ENCODE measurements at places on chromosomes 3 and 15. TPM values are rescaled to one million over a fixed set of nuclear protein-coding genes. Genes with fewer than 3 reads are reported as not detected.

- DNase-seq: no peak
These were observed 412.3 kb downstream of the OXSM start for GRCh38 chr3:26202169-26202568.

- DNase-seq: no peak
These were observed 18.4 kb downstream of the LRCH3 start for GRCh38 chr3:197809356-197810020.

The C3orf85 gene
- total RNA-seq: not detected

DNA sequence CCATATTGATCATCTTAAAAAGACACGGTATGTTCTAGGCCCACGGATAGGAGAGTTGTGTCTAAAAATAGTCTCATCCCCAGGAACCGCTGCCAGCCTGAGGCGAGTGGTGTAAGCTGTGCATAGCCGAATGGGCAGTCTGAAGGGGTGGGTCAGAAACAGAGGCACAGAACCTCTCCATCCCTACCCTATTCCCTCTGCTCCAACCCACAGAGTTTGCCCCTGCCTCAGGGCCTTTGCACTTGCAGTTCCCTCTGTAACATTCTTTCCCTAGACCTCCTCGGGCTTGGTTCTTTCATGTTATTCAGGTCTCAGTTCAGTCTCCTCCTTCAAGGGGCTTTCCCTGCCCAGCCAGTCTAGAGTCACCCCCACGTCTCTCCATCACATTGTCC, 4.8 kb downstream of the SCN5A start:
- DNase-seq: no peak

The SLC12A8 gene
- 0.10 TPM for total RNA-seq

DNA sequence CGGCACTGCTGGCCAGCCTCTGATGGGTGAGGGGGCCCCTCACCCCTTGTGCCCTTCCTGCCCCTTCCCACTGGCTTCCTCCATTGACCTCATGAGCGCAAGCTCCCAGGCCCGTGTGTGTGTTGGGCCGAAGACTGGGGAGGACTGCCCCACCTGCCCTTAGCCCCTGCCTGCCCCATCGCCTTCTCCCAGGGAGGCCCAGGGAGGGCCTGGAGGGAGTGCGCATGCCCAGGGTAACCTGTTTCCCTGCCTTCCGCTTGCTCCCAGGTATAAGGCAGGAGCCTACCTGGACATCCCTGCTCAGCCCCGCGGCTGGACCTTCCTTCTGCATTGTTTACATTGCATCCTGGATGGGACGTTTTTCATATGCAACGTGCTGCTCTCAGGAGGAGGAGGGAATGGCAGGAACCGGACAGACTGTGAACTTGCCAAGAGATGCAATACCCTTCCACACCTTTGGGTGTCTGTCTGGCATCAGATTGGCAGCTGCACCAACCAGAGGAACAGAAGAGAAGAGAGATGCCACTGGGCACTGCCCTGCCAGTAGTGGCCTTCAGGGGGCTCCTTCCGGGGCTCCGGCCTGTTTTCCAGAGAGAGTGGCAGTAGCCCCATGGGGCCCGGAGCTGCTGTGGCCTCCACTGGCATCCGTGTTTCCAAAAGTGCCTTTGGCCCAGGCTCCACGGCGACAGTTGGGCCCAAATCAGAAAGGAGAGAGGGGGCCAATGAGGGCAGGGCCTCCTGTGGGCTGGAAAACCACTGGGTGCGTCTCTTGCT, 8.8 kb downstream of the DLL4 start:
- peak; percentile 22 for DNase-seq

GRCh38 chr3:185852635-185853034, 27.8 kb upstream of the IGF2BP2 start:
- DNase-seq: no peak

DNA sequence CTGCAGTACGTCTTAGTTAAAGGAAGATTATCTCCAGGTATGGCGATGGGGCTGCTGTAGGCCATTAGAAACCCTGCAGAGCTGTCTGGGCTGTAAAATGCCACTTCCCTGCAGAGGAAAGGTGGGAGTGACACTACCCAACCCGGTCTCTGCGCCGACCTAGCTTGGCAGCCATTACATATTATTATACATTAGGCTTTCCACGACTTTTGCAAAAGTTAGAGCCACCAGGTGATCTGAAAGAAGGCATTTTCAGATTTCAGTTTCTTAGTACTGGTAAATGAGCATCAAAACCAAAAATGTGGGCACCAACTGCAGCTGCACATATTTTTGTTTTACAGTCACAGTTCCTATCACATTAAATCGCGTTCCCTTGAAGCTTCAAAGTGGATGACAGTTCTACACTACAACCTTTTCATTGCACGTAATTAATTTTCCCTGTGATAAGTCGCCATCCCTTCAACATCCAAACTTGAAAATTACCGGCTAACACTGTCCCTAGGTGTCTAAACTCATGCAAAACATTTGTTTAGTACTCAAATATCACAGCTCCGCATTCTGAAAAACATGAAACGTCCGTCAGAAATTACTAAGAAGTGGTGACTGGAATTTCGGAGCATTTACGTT, 81.4 kb upstream of the CHD2 start:
- peak; percentile 27 for DNase-seq

The CADM2 gene
- total RNA-seq: not detected

DNA sequence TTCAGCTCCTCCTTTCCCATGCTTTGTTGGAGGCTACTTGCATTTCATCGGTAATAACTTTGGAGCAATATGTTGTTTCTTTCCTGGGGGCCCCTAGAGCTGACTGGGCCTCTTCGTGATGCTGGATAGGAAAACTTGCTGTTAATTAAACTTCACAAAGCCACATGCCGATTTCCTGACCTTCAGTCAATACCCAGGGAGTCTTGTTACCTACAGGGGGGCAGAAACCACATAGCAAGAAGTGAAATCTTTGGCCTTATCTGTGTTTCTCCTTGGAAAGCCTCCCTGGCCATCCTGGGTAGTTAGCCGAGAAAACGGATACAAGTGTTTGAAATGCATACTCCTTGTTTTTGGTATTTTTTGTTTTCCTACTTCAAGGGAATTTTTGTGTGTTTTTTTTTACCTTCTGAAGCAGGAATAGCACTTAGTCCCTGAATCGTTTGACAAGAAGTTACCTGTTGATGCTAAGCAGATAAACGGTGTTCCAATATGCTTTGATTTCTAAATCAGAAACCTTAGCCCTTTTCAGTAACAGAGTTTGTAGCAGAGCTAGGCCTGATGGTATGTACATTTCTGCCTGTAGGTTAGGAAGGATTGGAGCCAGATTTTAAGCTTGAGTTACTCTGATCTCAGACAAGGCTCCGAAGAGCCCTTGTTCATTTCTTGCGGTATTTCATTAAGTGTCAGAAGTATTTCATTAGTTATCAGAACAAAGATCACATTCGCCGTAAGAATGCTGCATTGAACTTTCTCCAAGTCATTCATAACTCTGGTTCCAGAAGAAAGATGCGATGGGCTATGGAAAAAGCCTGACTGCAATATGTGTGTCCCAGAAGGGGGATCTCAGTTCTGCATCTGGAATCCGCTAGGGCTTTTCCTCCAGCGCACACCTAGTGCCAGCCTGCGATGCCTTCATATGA, 111.5 kb downstream of the THSD4 start:
- DNase-seq: no peak

The RPL29 gene
- 1,425 TPM for total RNA-seq

- DNase-seq: no peak
These were observed 165.2 kb downstream of the PGPEP1L start for GRCh38 chr15:98842192-98842972.

The TRH gene
- total RNA-seq: not detected

The IQCF5 gene
- total RNA-seq: not detected

DNA sequence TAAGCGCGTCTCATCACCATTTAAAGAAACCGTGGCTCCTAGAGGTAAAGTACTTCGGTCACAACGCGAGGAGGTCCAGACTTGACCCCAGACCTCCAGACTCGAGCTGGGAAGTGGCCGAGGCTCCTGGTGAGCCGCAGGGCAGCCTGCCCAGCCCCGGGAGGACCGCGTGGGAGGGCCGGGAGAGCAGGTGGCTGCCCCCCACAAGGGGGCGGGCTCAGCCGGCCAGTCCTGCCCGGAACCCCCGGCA, at the start of gene SLC27A2:
Gene SLC27A2 (plus strand): TSS at position 228 of the 250 bp plus-strand sequence. CDS start 232 bp downstream, outside the sequence.
- no peak for DNase-seq

Measured in activated CD4-positive, alpha-beta T cell treated with anti-CD3 and anti-CD28 coated beads, Interleukin-2, amount 10 ng/mL, durations not matched to agents 7 days and 5 days (primary cell).